Non-pigmented ciliary epithelial cell (primary cell): ENCODE measurements at places on chromosomes 6 and 20.

GRCh38 chr6:118581489-118581959, 33.4 kb downstream of the PLN start:
- DNase-seq = peak; percentile 46

DNA sequence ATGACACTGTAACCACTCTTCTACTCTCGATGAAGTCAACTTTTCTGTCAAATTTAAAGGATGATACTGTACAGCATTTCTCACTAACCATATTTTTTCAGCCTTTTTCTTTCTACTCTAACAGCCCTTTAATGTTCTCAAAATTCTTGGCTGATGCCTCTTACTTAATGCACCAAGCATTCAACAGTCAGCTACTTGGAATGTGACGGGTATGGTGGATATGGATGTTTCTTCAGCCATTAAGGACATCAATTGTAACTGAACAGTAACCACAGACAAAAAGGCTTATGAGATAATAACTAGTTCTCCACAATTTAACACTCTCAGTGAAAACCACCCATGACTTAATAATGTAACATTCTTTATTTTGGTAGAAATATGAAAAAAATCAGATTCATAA, 467.2 kb upstream of the ZNF337 start:
- peak; percentile 67 for DNase-seq

- DNase-seq = no peak
Measured at GRCh38 chr20:33667676-33668465, 1.1 kb downstream of the ACTL10 start.

DNA sequence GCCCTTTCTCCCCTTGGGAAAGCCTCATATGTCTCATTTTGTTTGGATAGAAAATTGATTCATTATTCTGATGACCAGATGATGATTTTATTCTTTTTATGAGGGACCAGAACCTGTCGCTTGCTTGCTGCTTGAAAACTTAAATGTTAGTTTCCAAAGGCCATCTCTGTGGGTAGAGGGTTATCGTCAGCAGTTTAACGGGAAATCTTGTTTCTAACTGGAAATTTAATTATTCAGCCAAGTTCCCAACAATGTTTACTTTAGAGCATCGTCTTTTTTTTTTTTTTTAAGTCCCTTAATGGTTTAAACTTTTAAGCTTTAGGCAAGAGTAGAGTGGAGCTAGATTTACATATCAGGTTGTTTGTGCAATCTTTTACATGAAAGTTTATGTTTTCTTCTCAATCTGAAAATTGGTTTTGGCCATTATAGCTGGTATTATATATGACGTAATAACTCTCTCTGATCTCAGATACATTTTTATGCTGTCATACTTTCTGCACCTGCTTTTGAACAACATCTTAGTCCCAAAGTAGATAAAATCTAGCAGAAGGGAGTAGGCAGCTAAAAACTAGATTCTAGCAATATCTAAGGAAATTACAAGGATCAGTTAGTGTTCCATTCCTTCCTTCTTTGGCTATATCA, 93.9 kb downstream of the FOXO3 start:
- no peak for DNase-seq

DNA sequence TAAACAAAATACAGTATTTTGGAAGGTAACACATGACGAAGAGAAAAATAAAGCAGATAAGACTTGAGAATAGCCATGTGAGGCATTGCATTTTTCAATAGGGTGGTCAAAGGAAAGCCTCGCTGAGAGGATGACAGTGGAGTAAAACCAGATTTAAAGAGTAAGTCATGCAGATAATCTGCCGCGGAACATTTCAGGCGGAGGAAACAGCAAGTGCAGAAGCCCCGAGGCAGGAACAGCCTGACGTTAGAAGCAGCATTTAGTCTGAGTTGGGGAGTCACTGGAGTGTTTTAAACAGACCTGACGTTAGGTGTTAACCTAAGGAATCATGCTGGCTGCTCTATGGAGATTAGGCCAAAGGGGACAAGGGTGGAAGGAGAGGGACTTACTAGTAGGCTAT, 65.0 kb upstream of the VSTM2L start:
- DNase-seq = peak; percentile 9

DNA sequence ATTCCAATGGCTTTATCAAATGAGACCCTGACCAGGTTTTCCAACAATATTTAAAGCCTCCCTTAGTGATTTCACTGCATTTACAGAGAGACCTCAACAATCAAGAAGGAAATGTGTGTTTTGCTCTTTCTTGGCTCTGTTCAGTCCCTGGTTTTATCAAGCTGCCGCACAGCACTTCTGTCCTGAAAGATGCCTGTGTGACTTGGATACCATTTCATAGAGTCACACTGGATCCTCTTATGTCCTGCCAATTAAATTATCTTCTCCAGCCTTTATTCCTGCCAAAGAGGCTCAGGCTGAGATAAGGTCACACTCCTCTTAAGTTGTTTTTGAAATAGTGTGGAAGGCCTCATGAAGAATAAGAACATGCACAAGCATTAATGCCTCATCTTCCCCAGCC, 197.0 kb upstream of the RNF217 start:
- DNase-seq = no peak

DNA sequence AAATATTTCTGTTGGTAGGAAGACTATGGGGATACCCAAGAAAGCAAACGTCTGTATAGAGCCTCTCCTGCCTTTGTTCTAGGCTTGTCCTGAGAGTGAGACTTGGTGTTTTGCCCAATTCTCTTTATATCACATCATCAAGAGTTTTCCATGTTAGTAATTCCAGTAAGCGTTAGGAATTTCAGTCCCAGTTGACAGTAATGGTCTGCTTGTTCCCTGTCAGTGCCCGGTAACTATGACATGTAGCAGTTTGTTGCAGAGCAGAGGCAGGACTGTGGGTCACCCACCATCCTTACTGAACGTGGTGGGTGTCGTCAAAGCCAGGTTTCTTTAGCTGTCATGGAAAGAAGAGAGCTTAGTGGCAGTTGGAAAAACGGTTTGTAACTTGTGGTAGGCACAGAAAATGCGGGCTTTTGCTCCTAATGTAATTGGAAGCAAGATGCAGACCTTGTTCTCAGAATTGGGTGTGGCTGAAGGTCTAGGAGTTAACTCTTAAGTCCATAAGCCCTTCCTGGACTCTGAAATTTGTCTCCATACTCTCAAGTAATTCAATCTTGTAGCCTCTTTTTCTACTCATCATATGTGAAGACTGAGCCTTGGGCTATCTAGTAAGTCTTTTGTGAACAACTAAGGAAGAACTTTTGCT, 188.8 kb downstream of the TMEM242 start:
- DNase-seq = no peak

- DNase-seq = no peak
Measured at GRCh38 chr20:40335901-40336351, 353.1 kb downstream of the MAFB start.

DNA sequence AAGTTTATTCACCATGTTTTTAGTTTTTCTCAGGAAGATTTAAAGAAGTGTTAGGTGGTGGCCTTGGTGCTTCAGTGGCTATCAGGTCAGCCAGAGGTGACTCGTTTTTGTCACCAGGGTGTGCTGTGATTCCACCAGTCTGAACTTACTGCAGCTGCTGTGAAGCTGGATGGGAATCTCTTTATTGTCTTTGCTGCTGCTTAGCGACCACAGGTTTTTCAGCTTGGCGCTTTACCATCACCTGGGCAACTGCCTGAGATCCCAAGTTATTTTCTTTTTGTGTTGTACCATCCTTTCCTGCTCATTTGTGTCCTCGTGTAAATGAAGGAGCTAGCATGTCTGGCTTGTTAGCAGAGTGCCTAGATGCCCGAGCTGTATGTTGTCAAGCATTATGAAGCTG, 146.9 kb downstream of the MACROD2 start:
- DNase-seq = no peak

DNA sequence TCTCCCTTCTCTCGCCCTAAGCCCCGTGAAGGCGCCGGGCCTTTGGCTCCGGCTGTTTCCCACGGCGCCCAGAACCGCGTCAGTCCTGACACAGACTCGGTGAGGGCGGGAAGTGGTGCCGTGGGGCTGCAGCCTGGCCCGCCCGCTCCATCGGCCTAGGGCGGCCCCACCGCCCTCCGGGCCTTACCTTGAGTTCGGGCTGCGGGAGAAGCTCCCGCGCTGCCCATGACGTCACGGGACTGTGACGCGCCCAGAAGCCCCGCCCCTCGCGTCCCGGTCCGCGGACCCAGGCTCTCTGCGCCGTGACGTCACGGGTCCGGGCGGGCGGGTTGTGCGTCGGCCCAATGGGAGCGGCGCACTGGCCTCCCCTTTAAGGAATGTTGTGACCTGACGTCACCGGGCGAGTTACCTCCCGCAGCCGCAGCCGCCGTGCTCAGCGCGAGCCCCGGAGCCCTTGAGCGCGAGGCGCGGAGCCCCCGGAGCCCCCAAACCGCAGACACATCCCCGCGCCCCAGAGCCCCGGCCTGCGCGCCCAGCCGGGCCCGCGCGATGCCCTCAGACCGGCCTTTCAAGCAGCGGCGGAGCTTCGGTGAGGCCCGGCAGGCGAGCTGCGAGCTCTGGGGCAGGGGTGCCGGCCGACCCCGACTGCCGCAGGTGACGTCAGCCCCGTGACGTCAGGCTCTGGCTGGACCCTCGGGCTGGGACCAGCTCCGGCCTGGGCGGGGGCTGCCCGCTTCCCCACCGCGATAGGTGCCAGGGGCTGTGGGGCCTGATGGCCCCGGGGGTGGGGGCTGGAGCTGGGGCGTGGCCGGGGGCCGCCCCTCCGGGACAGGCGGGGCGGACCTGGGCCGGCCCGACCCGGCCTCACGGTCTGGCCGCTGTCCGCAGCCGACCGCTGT, at the start of gene MAP1LC3A:
TSS of gene MAP1LC3A (plus strand) at position 399 of the 899 bp plus-strand sequence. CDS start at position 550, 151 bp downstream.
- peak; percentile 63 for DNase-seq

DNA sequence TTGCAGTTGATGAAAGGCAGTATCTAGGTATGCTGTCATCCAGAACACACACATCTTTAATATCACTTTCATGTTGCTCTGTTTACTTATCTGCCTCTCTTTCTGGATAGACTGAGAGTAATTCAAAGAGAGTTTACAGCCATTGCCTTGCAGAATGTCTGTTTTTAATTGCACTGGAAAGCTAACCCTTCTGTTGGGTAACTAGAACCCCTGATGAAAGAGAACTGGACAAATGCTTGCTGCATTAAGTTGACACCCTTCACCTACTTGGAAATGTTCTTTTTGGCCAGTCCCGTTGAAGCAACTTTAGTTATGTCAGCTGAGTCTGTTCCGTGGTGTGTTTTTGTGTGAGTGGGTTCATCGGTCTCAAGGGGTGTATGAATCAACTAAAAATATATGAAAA, 383.8 kb upstream of the CITED2 start:
- no peak for DNase-seq

GRCh38 chr6:80946402-80946801, 806.1 kb downstream of the TENT5A start:
- no peak for DNase-seq

GRCh38 chr20:58868795-58869194, 16.3 kb downstream of the GNAS start:
- DNase-seq = no peak
